M059J (cell line): ENCODE measurements at places on chromosomes 2 and 18. TPM values are rescaled to one million over a fixed set of nuclear protein-coding genes. Genes with fewer than 3 reads are reported as not detected.

GRCh38 chr18:50822756-50823155 lies 2.9 kb upstream of the MRO start:
- no peak for DNase-seq

DNA sequence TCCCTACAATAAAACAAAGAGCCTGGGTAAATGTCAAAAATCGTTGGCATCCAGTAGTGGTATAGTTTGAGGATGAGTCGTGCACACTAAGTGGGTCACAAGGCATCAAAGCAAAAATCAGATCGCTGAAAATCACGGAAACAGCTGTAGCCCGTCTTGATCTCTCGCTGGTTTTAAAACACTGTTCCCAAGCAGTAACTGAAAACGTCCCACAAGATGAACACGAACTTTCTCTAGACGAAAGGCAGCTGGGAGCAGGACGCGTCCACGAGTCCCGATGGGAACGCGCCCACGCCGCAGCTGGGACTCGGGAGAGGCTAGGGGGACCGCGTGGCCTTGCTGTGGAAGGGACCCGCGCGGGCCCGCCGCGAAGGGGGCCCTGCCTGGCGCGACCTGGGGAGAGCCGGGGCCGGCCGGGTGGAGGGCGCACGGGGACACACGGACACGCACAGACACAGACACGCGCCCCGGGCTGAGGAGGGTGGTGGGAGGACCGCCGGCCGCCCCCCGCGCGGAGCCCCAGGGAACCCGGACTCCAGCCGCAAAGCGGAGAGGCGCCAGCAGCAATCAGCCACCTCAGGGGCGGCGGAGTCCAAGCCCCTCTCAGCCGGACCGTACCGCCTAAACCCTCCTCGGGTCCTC lies 651 bp downstream of the STK17B start:
- peak; percentile 69 for DNase-seq

GRCh38 chr2:167550448-167550847 lies 662.2 kb downstream of the XIRP2 start:
- no peak for DNase-seq

GRCh38 chr2:12287220-12287751 lies 429.4 kb upstream of the TRIB2 start:
- DNase-seq: peak; percentile 82

- peak; percentile 36 for DNase-seq
These were observed 35.0 kb downstream of the STAT4 start for GRCh38 chr2:191115804-191116203.

The SERPINB4 gene
- 0.05 TPM in 1 of 2 replicates, not detected in the other for total RNA-seq

The LCT gene
- total RNA-seq: not detected in 2 replicates

The RNF125 gene
- total RNA-seq: 0.07 TPM in 1 of 2 replicates, not detected in the other

The PCARE gene
- total RNA-seq: not detected in 2 replicates
